Hair follicle dermal papilla cell (primary cell): ENCODE measurements at places on chromosomes 2 and 18. TPM values are rescaled to one million over a fixed set of nuclear protein-coding genes. Genes with fewer than 3 reads are reported as not detected.

Gene RGPD3
- total RNA-seq = 0.32 and 0.49 TPM in 2 replicates

Gene SNTG2
- total RNA-seq = not detected in 2 replicates

Gene DSG2
- total RNA-seq = 0.12 and 0.49 TPM in 2 replicates

Gene SRD5A2
- 2.9 and 11.4 TPM in 2 replicates for total RNA-seq

Gene ALPG
- not detected in 2 replicates for total RNA-seq

Gene SCN2A
- 0.36 and 0.97 TPM in 2 replicates for total RNA-seq

Gene ZNF385B
- total RNA-seq = under 0.01 TPM in 1 of 2 replicates, not detected in the other
